ENCODE measurements at places on chromosomes 16 and 17.

DNA sequence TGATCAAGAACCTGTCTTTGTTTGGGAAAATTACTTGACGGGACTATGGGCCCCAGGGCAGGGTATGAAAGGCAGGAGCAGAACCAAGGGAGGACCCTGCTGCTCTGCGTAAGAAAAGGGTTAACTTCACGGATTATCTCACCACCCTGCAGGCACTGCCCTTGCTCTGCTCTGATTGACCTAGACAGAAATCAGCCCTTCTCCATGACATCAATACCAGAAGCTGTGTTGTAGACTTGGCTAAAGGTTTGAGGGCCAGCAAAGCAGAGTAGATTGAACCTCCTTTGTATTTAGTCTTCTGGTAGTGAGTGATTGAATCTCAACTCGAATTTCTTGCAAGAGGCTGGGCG, 52.9 kb upstream of the ETV4 start:
- no peak for DNase-seq

- DNase-seq: no peak
Observed at GRCh38 chr17:29407856-29408255, 17.7 kb downstream of the TAOK1 start.

GRCh38 chr17:75059369-75060345, 12.6 kb downstream of the KCTD2 start:
- no peak for DNase-seq

GRCh38 chr16:76963614-76964315, 227.2 kb upstream of the MON1B start:
- no peak for DNase-seq

GRCh38 chr16:17312094-17312710, 158.6 kb downstream of the XYLT1 start:
- no peak for DNase-seq

- DNase-seq: no peak
Observed at GRCh38 chr17:42441371-42442195, 17.1 kb upstream of the ATP6V0A1 start.

- no peak for DNase-seq
Observed at GRCh38 chr16:54398986-54399385, 112.4 kb upstream of the IRX3 start.

DNA sequence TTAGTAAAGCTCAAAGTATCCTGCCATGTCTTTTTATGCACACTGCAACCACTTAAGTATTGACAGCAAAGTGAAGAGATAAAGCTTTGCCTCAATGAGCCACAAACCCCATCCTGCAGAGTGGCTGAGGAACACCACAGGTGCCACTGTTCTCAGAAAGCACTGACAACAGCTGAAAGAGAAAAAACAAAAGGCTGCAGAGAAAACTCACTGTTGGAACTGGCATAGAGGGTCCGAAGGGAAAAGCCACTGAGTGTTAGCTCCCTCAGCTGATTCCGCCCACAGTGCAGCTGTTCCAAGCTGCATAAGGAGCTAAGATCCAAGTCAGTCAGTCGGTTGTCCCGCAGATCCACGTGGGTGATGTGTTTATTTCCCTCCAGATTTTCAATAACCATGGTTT, 48.3 kb downstream of the PHLPP2 start:
- DNase-seq: no peak

GRCh38 chr17:29777663-29778062, 152.4 kb downstream of the SSH2 start:
- DNase-seq: no peak

- no peak for DNase-seq
Observed at GRCh38 chr17:65092262-65092661, 35.7 kb upstream of the GNA13 start.

DNA sequence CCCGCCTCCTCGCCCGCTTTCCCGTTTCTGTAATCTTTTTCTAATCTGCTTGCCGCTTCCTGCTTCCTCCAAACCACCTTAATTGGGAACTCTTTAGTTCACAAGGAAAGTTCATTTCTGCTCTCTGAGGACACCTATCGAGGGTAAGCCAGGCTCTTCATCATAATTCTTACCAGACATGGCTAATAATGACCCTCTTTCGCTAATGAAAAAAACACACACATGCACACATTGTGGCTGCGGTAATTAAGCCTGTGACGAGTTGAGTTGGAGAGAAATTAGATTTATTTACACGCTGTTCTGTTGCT, 100.6 kb downstream of the ZNF423 start:
- no peak for DNase-seq

- no peak for DNase-seq
Observed at GRCh38 chr17:50517011-50517410, 8.8 kb downstream of the MYCBPAP start.

GRCh38 chr17:77841742-77842527, 116.6 kb upstream of the TNRC6C start:
- no peak for DNase-seq

- no peak for DNase-seq
Observed at GRCh38 chr17:66276328-66276937, 26.0 kb upstream of the PRKCA start.

DNA sequence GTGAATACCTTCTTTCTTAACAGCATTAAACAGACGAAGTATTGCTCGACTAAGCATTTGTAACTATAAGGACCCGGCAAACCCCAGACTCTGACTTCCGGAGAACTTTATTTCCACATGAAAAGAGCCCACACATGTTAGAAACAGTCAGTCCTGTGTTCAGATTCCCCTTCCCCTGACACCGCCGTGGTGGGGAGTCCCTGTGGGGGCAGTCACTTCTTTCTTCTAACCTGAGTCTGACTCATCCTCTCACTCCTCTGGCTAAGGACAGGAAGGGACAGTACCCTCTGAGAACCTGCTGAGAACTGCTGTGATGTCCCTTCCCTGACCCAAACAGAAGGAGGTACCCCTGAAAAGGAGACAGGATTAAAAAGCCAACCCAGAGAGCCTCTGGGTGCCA, 165.1 kb downstream of the XYLT1 start:
- no peak for DNase-seq

- no peak for DNase-seq
Observed at GRCh38 chr17:81954131-81955057, 6.6 kb downstream of the NOTUM start.

DNA sequence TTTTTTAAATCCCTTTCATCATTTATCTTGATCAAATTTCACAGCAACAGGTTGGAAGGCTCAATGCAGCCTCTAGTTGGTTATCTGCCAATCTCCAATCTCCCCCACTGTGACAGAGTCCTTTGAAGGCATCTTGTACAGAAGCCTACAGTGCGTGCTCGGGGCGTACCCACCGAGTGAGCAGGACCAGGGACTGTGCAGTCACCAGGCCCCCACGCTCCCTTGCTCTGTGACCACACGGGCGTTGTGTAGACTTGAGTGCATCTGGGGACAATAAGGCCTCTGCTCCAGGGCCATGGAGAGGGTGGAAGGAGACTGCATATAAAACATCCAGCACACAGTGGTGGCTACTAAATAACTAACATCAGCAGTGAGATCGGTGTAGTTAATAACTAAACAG, 63.4 kb downstream of the GTF3C1 start:
- DNase-seq: no peak

DNA sequence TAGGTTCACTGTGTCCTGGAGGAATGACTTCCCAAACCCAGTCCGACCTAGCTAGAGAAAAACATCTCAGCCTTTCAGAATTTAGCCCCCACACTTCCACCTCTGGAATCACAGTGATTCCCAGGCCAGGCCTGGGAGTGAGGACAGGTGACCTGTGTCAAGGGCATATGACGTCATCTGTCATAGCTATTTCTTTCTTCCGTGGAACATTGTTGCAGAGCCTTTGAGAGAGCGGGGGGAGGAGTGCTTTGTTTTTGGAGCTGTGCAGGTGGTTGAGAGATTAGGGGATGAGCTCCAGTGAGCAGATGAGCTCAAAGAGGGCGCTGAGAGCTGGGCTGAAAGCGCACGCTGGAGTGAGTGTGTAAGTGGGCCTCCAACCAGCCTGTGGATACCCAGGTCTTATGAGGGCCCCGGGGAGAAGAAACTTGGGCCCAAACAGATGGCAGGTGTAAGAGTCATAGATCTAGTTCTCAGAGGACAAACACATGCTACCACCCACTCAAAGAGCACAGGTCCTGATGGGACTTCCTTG, 344.8 kb downstream of the SNX29 start:
- no peak for DNase-seq

DNA sequence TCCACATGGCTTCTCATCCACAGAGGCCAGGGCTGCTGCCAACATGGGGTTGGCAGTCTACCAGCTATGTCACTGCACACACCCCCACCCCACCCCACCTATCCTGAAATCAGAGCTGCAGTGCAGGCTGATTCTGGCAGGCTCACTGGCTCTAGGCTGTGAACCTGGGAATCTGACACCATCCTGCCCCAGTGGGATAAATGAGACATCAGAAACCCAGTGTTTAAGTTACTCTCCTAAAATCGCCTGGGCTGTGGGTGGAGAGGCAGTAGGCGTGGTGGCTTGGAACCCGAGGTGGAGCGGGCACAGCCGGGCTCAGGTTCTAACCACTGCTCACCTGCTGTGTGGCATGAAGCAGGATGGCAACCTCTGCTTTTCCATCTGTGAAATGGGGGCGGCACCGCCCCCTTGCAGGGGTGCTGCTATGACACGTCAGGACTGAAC, 5.6 kb downstream of the SLC38A8 start:
- DNase-seq: no peak

DNA sequence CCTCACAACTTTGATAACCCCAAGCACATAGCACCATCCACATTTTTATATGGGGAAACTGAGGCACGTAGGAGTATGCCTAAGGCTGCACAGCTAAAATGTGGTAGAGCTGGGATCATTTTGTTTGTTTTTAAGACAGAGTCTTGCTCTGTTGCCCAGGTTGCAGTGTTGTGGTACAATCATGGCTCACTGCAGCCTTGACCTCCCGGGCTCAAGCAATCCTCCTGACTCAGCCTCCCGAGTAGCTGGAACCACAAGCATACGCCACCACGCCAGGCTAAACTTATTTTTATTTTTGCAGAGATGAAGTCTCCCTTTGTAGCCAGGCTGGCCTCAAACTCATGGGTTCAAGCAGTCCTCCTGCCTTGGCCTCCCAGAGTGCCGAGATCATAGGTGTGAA, 81.0 kb upstream of the GSE1 start:
- DNase-seq: no peak

GRCh38 chr16:66131895-66132294, 234.6 kb upstream of the CDH5 start:
- no peak for DNase-seq

DNA sequence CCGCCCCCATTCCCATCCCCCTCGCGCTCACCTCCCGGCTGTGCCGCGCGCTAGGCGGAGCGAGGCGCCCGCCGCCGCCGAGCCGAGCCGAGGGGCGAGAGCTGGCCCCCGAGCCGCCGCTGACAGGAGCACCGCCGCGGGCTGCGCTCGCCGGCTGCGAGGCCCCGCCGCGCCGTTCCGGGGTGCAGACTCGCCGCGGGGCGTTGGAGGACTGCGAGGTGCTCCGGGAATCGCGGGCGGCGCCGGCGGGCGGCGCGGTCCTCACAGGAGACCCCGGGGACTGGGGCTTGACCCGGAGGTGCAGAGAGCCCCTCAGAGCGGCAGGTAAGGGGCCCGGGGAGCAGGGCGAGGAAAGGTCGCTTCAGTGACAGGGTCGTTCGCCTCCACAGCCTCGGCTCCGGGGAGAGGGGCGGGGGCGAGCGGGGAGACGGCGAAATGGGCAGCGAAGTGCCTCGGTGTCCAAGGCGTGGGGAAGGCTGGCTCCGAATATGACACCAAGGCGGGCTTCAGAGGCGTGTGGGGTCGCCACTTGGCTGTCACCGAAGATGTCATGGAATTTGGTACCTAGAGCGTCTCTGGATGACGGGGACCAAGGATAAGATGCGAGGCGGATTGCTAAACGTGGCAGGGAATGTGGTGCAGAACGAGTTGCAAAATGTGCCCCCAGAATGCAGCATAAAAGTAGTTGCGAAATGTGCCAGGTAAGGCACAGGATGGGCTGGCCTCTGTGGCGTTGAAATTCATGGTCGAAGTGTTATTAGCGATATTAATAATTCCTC, 580 bp downstream of the TANC2 start:
- DNase-seq: no peak

DNA sequence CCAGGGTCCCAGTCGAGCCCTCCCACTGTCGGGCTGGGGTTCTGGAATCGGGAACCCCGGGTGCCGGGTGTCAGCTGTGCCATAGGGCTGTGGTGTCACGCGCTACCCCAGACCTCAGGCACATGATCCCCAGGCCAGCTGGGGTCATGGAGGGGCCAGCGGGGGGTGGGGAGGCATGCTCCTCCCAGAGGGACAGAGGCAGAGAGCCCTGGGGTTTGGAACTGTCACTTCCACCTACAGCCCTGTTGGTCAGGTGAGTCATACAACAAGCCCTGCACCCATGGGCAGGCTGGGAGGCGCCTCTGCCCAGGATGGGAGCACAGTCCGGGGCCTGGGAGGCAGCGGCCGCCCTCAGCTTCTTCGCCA, 63.0 kb downstream of the BAIAP2 start:
- no peak for DNase-seq

GRCh38 chr17:81481073-81481799, 31.4 kb downstream of the ACTG1 start:
- DNase-seq: no peak

DNA sequence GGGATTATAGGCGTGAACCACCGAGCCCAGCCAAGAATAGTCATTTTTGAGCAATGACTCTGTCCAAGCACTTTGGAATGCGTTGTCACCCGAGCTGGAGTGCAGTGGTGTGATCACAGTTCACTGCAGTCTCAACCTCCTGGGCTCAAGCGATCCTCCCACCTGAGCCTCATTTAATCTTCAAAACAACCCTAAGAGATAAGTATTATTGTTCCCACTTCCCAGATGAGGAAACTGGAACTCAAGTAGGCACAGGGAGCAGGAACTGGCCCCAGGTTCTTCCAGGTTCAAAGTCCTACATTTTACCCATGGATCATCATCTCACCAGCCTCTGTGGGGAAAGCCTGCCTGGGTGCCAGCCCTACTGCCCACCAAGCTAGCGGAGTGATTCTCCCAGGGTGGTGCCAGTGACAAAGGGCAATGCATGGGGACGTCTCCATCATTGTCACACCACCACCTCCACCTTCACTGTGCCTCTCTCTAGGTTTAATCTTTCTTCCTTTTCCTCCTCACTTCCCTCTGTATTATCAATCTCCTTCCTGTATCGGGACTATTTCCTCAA, 11.3 kb upstream of the RNF157 start:
- DNase-seq: no peak

- no peak for DNase-seq
Observed at GRCh38 chr17:76500747-76501017, 541 bp downstream of the RHBDF2 start.

- peak; percentile 37 for DNase-seq
Observed at GRCh38 chr16:86387468-86388440, 122.6 kb upstream of the FOXF1 start.

Measured in SIG-M5 (cell line).